Posterior vena cava (tissue), 2 donors: ENCODE measurements at places on chromosomes 1 and 21. TPM values are rescaled to one million over a fixed set of nuclear protein-coding genes. Genes with fewer than 3 reads are reported as not detected.

Gene PLEKHA6
- total RNA-seq: 13.3 TPM

Gene CENPF
- 1.3 TPM for total RNA-seq

Gene TMEM200B
- 23.6 TPM for total RNA-seq

Gene TMPRSS2
- total RNA-seq: not detected

Gene ADAMTS5
- total RNA-seq: 20.4 TPM

Gene LRRC38
- total RNA-seq: not detected

Gene ADAM30
- not detected for total RNA-seq

Gene TAS1R1
- not detected for total RNA-seq

Gene OR6N1
- not detected for total RNA-seq
